Colonic mucosa (tissue), 4 donors: ENCODE measurements at places on chromosomes 1 and 21. TPM values are rescaled to one million over a fixed set of nuclear protein-coding genes. Genes with fewer than 3 reads are reported as not detected.

The LRRN2 gene
- total RNA-seq = 13.1 TPM

DNA sequence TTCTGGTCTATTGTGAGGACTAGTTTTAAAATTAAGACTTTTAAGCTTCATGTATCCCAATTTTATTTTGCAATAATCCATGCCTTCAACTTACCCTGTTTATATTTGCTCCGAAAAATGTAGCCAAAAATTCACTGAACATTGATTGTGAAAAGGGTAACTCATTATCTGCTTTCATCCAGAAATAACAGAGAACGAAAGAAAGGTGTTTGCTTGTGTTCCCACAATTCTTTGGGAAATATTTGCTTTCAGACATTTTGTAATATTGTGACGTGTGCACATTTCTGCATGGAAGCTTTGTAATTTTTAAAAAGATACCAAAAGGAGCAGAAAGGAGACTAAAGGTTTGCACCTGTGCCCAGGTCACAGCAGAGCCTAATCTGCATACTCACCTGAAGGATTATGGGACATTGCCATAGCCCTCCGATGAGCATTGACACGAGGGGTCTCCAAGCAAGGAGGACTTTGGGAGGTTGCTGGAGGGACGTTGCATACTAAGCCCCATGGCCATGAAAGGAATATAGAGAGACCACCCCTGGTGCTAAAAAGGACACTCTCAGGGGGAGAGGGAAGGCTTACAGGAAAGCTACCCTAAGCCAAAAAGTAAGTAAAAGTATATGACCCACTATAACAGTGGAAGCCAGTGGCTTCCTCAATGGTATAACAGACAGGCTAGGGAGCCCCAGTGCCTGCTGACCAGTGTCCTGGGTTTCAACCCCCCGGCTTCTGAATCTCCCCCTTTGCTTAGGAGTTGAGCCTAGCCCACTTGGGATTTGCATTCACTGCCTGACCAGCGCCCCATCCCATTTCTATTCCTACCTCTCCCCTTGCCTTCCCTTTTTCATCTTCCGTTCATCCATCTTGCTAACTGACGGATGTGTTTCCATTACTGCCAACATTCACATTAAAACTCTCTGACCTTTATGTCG is 148.6 kb upstream of the ZC3H12A start:
- DNase-seq = no peak
- no peaks in the 10 kb centered on the region for H3K4me1 ChIP-seq
- no peaks in the 10 kb centered on the region for H3K36me3 ChIP-seq
- H3K27ac ChIP-seq = no peak overlapping the region
- no peak overlapping the region for H3K4me3 ChIP-seq

The RPE65 gene
- total RNA-seq = not detected

DNA sequence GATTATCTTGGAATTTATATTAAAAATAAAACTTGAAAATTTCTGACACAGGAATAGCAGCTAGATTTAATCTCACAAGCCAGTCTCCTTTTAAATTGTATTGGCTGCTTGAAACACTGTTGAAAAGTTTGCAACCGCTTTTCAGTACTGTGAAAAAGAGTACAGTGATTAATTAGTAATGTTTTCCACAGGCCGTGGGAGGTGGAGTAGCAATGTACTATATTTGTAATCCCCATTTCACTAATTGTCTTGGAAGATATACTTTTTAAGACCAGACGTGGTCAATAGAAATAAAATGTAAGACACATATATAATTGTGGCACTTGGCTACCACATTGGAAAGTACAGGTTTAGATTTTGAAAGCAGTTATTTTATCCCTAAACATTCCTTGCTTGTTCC is 40.8 kb upstream of the MYOCOS start:
- H3K36me3 ChIP-seq = peaks cover 16% of the 10 kb centered on the region
- no peak overlapping the region for H3K4me3 ChIP-seq
- H3K27ac ChIP-seq = no peak overlapping the region
- no peaks in the 10 kb centered on the region for H3K27me3 ChIP-seq

GRCh38 chr1:212721388-212722247 is 22.0 kb upstream of the BATF3 start:
- DNase-seq = no peak
- H3K4me3 ChIP-seq = no peak overlapping the region
- H3K4me1 ChIP-seq = peaks cover 7% of the 10 kb centered on the region
- no peak overlapping the region for H3K27ac ChIP-seq

The FASLG gene
- 0.30 TPM for total RNA-seq

- DNase-seq = peak; percentile 87
- no peak overlapping the region for H3K27ac ChIP-seq
- H3K36me3 ChIP-seq = no peaks in the 10 kb centered on the region
- H3K4me3 ChIP-seq = no peak overlapping the region
- H3K4me1 ChIP-seq = no peaks in the 10 kb centered on the region
These were observed 66.5 kb upstream of the UBE2U start for GRCh38 chr1:64136752-64137411.

The OVAAL gene
- not detected for total RNA-seq

GRCh38 chr1:54091666-54092065 is 38.3 kb downstream of the TCEANC2 start:
- no peaks in the 10 kb centered on the region for H3K27me3 ChIP-seq
- no peak overlapping the region for H3K27ac ChIP-seq
- DNase-seq = no peak
- H3K36me3 ChIP-seq = no peaks in the 10 kb centered on the region
- H3K4me1 ChIP-seq = peaks cover 9% of the 10 kb centered on the region
- H3K4me3 ChIP-seq = no peak overlapping the region

- no peaks in the 10 kb centered on the region for H3K36me3 ChIP-seq
- no peaks in the 10 kb centered on the region for H3K4me1 ChIP-seq
- H3K4me3 ChIP-seq = no peak overlapping the region
- H3K27ac ChIP-seq = no peak overlapping the region
These were observed 109.7 kb downstream of the SLC35F3 start for GRCh38 chr1:234014208-234014607.

DNA sequence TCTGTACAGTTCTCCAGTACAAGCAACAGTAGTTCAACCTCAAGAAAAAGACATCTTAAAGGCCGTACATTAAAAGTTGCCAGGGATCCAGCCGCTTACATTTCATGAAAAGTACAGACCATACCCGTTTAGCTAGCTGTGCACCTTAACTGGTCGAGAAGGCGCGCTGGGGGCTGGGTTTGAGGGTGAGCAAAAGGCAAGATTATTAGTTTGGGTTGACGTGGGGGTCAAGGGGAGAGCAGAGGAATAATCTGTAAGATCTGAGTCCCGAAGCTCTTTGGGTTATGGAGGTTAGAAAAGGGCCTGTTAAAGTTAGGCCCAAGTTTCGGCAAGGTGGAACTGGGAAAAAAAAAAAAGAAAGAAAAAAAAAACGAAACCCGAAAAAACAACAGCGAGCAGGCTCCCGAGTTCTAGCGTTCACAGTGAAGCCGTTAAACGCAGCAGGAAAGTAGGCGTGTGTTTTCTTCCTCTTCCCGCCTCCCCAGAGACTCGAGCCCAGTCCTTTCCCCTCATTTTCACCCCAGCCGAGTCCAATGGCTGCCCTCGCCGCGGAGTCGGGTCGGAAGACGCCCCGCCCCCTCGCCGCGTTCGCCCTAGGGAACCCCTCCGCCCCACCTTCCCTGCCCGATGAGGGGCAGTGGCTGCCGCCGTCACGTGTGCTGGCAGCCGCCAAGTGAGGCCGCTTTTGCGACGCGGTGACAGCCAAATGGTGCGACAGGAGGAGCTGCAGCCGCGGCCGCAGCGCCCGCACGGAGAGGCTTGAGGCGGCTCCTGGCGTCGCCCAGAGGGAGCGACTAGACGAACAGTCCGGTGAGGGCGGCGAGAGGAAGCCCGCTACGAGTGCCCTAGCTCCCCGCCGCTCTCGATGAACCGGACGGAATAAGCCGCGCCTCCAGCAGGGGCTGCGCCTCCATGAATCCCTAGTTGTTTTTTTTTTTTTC is at the start of gene PKN2:
PKN2 (plus strand) TSS at position 733 of the 941 bp plus-strand sequence. CDS start 308 bp downstream, outside the sequence.
- no peaks in the 10 kb centered on the region for H3K36me3 ChIP-seq
- H3K4me3 ChIP-seq = peak within 1 kb of the TSS; percentile 91
- no peaks in the 10 kb centered on the region for H3K27me3 ChIP-seq
- peaks cover 7% of the 10 kb centered on the region for H3K4me1 ChIP-seq
- DNase-seq = peak; percentile 98
- H3K27ac ChIP-seq = peak within 1 kb of the TSS; percentile 96

DNA sequence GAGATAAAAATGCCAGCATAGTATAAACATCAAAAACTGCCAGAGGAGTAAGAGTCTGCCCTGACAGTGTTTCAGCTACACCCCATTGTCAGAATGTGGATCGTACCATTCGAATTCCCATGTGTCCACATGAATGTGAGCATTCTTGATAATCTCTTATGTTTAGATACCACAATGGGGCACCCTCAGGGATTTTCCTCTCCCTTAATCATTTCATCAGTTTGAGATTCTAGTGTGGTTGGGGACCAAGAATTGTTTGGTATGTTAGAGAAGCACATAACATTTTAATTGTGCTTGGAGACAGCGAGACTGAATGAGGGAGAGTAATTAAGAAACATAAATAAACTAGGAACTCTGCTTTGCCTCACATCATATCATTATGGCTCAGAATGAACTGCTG is 120.2 kb downstream of the ZC3H11B start:
- no peaks in the 10 kb centered on the region for H3K27me3 ChIP-seq
- no peaks in the 10 kb centered on the region for H3K4me1 ChIP-seq
- H3K4me3 ChIP-seq = no peak overlapping the region
- no peak overlapping the region for H3K27ac ChIP-seq

The AQP10 gene
- 0.27 TPM for total RNA-seq

GRCh38 chr21:27023186-27023585 is 56.3 kb upstream of the ADAMTS5 start:
- H3K27ac ChIP-seq = no peak overlapping the region
- no peaks in the 10 kb centered on the region for H3K27me3 ChIP-seq
- no peaks in the 10 kb centered on the region for H3K36me3 ChIP-seq
- H3K4me3 ChIP-seq = no peak overlapping the region
- DNase-seq = no peak
